Adrenal gland (tissue), 19 donors: ENCODE measurements at places on chromosomes 11 and 22. TPM values are rescaled to one million over a fixed set of nuclear protein-coding genes. Genes with fewer than 3 reads are reported as not detected.

The SLC35E4 gene
- polyA plus RNA-seq: 2.0 TPM

The ESAM gene
- polyA plus RNA-seq: 31.2 TPM

- no peak for DNase-seq
Measured at GRCh38 chr11:86145439-86146156, 76.7 kb upstream of the PICALM start.

GRCh38 chr11:61140416-61140815 lies 20.8 kb downstream of the VPS37C start:
- DNase-seq: no peak

DNA sequence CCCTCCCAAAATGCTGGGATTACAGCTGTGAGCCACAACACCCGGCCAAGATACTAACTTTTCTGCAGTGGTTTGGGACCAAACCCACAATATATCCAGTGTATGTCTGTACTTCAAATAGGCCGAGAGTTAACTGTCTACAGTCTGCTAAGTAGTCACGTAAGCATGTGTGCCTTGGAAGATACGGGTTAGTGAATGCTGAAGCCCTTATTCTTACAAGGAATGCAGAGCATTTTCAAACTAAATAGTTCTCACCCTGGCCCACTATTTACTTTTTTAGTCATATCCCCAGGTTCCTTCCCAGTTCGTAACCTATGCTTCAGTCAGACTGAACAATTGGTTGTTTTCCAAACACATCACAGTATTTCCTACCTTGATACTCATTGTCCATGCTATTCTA lies 176.0 kb downstream of the WNT11 start:
- DNase-seq: no peak
